ENCODE measurements at places on chromosomes 4 and X.

- DNase-seq: no peak
Measured at GRCh38 chr4:145898466-145898865, 40.2 kb downstream of the ZNF827 start.

GRCh38 chrX:110000847-110001713 lies 1.8 kb upstream of the TMEM164 start:
- DNase-seq: no peak

GRCh38 chr4:7166237-7166636 lies 26.1 kb upstream of the SORCS2 start:
- DNase-seq: no peak

DNA sequence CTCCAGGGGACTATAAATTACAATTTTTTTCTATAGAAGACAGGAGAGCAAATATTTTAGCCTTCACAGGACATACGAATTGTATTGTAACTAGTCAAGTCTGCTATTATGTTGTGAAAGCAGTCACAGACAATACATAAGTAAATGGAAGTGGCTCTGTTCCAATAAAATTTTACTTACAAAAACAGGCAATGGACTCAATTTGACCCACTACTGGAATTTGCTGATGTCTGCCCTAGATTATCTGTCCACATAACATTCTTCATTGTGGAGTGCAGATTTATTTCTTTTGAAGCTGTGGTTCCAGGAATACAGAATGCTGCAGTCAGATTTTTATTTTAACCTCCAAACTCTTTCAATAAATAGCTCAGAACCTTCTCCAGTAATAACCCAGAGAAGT lies 330.3 kb downstream of the PPP4R3C start:
- DNase-seq: no peak

DNA sequence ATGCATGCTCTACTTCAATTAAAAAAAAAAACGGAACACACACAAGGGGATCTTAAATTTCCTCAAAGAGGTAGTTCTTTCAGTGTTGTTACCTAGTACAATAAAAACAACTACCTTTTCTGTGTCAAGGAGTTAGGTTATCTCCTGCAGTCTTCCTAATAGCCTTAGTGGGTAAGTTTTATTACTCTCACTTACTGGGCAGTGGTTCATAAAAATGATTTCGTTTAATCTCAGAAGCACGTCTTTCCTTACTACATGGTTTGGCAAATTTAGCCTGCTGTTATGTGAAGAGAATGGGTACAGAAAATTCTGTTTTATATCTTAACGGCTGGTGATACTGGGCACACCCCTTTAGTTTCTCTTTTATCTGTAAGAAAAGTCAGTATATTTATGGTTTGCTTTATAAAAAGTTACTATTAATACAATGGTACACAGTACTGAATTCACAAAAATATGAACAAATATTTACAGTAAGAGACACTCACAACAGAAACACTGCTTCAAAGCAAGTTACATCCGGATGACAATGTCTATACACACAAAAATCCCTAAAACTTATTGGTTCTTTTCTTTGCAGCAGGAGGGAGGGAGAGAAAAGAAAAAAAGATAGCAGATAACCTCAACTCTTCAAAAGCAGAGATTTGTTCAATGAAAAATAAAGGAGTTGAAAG lies 8.8 kb downstream of the ADH5 start:
- DNase-seq: no peak

GRCh38 chr4:52244848-52245247 lies 193.7 kb downstream of the SPATA18 start:
- no peak for DNase-seq

DNA sequence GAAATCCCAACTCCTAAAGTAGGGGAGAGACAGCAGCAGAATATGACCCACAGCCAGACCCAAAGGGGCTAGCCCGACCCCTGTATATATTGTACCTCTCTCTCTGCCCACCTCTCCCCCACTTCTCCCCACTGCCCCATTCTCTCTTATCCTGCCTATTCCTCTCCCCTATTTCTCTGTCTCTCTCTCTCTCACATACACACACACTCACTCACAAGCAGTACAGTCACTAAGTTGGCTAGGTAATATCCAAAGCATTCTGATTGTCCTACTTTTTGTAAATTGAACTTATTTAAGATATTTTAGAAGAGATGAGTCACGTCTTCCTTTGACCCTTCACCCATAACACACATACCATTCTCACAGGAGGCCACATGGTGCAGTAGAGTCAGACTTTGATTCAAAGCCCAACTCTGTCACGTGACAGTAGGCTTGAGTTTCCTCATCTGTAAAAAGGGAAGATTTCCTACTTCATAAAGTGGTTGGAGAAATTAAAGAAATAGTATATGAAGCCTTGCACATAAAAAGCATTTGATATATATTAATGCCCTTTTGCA lies 29.5 kb downstream of the SRPX2 start:
- DNase-seq: no peak

GRCh38 chrX:18701621-18702361 lies 5.7 kb upstream of the PPEF1 start:
- no peak for DNase-seq

GRCh38 chr4:144574000-144574399 lies 72.0 kb upstream of the HHIP start:
- DNase-seq: no peak

DNA sequence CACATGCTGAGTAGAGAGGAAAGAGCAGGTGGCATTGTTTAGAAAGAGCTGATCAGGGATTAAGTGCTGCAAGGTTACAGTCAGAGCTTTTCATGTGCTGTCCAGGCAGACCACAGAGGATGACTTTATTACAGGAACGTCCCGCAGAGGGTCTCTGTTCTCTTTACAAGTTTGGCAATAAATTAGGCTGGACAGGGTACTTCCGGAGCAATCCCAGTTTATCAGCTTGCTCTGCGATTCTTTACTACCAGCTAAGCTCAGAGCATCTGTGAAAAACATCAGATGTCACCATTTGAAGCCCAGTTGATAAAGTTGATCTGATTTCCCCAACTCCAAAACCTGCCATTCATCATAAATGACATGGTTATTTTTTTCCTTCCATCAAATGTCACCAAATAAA lies 633.1 kb downstream of the NLGN4X start:
- no peak for DNase-seq

DNA sequence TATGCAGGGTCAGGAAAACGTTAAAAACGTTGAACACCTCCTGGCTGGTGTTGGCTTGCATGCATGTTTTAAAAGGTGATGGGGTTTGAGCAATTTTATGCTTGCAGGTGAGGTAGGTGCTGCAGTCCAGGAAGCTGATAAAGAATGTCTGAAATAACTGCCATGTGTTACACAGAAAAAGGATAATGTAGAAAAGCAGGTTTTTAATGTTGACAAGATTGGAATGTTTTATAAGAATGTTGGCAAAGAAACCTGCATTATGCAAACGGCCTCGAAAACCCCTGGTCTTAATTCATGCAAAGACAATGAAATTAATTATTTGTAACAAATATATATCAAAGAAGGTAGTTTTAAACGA lies 723.7 kb upstream of the AGA start:
- DNase-seq: no peak

DNA sequence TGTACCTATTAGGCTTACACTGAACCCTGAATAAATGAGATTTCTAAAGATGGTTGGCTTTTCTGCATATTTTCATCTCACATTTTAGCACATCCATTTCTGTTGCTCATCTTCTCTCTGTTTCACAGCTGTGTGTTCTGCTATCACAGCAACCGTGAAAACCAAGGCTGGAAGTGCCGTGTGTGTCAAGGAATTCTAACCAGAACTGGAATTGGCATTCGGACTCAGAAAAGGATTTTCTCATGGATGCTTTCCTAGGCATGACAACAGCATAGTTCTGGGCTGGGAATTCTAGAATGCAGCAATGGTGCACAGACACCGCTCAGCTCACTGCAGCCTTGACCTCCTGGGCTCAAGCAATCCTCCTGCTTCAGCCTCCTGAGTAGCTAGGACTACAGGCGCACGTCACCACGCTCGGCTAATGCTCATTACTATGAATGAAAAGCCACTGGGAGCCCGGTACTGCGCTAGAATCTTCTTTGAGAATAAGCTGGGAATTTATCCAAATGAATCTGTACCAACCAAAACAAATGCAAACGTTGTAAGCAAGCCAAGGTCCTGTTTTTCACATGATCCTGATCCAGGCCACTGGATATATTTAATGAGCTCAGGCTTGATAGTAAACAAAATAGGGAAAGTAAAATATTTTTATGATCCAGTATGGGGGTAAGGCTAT lies 105.2 kb downstream of the RBM47 start:
- DNase-seq: no peak

GRCh38 chr4:173490256-173490655 lies 39.8 kb downstream of the HAND2 start:
- no peak for DNase-seq

DNA sequence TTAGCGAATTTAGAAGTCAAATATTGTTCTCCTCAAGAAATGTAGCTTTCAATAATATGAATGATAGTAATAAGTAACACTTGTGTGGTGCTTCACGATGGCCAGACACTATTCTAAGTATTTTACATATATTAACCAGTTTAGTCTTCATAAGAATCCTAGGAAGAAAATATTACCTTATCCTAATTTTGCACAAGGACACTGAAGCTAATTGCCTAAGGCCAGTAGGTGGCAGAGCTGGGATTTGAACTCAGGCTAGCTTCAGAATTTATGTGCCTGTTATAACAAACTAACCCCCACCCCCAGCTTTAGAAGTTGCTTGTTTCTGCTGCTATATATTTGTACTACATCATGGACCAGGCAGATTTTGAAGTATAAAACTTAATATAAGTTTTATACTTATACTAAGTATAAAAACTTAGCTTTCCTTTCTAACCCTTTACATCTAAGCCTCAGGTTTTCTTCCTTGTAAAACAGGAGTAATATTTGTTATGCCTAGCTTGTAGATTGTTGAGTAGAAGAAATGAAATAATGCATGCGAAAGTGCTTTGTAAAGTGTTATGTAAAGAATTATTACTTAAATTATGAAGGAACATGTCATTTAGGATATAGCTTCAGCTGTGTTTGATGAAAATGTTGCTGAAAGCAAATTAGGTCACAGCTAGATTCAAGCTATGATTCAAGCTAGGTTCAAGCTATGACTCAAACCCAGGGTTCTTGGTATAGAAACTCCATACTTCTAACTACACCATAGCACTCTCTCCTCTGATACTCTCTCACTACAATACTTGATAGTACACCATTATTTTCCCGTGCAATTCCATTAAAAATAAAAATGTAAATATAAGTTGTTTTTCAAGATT lies 4.2 kb upstream of the CDS1 start:
- DNase-seq: no peak

DNA sequence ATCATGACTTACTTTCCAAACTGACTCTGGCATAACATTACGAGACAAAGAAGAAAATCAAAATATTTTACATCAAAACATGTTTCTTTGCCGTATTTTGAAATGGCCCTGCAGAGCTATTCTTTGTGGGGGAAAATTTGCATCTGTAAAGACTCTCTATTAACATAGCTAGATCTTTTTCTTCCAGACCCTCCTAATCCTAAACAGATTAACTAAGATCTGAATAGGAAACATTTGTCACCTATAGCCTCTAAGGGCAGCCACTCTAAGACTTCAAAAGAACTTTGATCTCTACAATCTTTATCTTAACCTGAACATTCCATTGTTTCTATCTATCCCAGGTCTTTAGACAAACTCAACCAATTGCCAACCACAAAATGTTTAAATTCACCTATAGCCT lies 176.6 kb upstream of the CENPE start:
- no peak for DNase-seq

DNA sequence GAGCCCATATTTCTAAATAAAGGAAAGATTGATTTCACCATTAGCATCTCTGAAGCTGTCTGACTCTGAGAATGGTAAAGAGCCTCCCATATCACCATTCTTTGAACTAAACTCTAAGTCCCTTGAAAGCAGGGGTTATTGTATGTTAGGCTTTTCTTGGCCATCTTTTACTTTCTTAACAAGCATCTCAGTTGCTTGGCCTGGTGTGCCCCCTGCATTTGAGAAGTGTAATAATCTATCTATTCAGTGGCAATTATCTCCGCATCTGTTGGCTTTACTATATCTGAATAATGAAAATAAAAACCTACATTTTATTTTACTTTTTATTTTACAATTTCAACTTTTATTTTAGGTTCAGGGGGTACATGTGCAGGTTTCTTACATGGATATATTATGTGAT lies 128.3 kb upstream of the ARMCX2 start:
- DNase-seq: no peak

DNA sequence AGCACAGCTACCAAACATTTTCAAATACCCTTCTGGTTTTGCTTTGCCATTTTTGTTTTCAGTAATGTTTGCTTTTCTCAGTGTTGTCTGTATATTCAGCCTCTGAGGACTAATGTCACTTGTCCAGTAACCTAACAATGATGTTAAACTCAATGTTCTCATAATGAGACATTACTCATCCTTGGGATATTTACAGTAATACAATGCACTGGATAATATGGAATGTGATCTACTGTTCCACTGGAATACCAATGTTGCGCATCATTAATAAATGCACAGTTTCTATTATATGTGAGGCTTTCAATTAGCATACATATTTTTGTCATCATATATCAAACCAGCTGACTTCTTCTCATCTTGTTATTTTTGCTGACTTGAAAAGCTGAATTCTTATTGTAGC lies 259.1 kb downstream of the SH2D1A start:
- no peak for DNase-seq

DNA sequence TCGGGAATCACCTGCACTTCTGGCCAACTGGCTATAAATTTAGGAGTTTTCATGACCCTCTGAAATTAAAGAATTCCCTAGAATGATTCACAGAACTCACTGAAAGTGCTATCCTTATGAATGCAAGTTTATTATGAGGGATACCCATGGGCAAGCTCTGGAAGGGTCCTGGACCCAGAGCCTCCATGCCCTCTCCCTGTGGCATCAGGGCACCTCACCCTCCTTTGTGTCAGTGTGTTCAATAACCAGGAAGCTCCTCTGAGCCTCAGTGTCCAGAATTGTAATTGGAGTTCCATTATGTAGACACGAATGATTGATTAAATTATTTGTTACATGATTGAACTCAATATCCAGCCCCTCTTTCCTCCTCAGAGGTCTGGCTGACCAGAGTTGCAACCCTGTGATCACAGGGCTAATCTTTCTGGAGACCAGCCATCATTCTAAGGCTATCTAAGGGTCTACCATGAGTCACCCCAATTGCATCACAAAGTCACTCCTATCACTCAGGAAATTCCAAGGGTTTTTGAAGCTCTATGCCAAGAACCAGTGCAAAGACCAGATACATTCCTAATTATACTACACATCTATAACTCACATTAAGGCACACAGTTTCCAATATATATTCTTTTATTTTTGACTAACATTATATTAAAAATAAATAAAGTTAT lies 8.9 kb downstream of the ANXA3 start:
- DNase-seq: no peak

DNA sequence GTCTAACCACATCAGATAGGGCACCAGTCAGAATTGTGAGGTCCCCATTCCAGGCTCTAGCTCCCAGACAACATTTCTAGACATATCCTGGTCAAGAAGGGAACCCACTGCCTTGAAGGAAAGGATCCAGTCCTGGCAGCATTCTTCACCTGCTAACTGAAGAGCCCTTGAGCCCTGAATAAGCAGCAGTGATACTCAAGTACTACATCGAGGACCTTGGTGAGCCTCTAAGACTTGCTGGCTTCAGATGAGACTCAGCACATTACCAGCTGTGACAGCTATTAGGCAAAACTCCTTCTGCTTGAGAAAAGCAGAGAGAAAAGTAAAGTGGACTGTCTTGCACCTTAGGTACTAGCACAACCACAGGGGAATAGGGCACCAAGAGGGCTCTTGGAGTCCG lies 205.8 kb upstream of the F9 start:
- DNase-seq: no peak

Measured in stimulated activated CD4-positive, alpha-beta T cell treated with anti-CD3 and anti-CD28 coated beads, Interleukin-1b, Interleukin-23, amount 100 ng/mL, for 1 hour (primary cell).